ENCODE measurements at places on chromosomes 13 and 19.

- DNase-seq = no peak
These were observed 617.2 kb upstream of the GPC6 start for GRCh38 chr13:92609376-92609775.

- DNase-seq = no peak
These were observed 349.1 kb downstream of the LIG4 start for GRCh38 chr13:107866032-107866940.

DNA sequence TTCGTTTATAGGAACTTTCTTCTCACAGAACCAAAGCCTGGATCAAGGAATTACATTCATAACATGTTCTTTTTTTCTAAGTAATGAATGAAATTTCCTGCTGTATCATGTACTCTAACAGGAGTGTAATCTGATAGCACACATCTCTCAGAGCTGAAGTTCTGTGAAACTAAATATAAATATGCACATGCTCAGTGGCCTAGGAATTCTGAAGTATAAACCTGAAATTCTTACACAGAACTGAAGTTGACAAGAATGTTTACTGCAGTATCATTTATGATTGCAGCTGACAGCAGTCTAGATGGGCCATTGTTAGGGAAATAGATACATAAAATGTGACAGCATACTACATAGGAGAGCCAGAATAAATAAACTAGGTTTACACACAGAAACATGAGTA is 54.5 kb downstream of the USP12 start:
- DNase-seq = no peak

GRCh38 chr13:76380446-76381065 is 505.6 kb downstream of the KCTD12 start:
- no peak for DNase-seq
